ENCODE measurements at places on chromosomes 7 and 10.

GRCh38 chr7:134910968-134911367, 75.3 kb upstream of the AGBL3 start:
- DNase-seq, result no peak

- DNase-seq, result no peak
These were observed 86.4 kb downstream of the WDR37 start for GRCh38 chr10:1142596-1142995.

- no peak for DNase-seq
These were observed 12.1 kb upstream of the ATAD1 start for GRCh38 chr10:87829986-87830729.

DNA sequence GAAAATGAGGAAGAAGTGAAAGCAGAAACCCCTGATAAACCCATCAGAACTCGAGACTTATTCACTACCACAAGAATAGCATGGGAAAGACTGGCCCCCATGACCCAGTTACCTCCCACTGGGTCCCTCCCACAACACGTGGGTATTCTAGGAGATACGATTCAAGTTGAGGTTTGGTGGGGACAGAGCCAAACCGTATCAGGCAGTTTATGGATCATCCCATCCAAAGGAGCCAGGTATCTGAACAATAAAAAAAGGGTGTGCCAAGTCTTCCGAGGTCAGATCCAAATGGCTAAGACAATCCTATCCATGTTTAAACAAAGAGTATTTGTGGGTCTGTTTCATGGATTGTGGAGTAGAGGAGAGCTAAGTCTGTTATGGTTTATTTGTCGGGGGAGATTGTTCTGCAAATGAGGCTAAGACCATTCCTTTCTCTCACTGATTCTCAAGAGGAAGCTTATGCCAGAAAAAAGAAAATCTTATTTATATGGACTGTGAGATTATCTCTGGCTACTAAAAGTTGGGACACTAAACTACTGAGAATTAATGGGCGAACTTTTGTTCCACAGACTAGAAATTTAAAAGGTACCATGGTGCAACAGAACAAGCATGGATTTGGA, 203.7 kb downstream of the IPMK start:
- DNase-seq, result no peak

GRCh38 chr7:1027242-1028043, 16.9 kb upstream of the GPR146 start:
- peak; percentile 43 for DNase-seq

DNA sequence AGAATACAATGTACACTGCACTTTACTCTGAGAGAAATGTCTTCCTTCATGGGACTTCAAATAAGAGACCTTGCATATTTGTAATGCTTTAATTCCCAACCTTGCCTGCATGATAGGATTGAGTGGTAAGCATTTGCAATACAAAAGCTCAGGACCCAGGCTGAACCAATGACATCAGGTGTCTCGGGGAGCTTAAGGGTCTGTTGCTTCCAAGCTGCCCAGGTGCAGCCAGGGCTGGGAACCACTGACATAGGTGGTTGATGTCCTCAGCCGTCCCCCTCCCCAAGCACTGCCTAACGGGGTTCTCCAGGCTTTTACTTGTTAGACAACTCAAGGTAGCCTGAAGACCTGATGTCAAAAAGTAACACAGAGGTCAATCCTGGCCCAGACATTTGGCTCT, 29.1 kb downstream of the FIGNL1 start:
- DNase-seq, result no peak

- DNase-seq, result no peak
These were observed 458.8 kb upstream of the ZMIZ1 start for GRCh38 chr10:78609976-78610375.

GRCh38 chr10:11177926-11178471, 160.3 kb downstream of the CELF2 start:
- DNase-seq, result no peak

GRCh38 chr7:16695621-16696237, 49.7 kb downstream of the BZW2 start:
- DNase-seq, result peak; percentile 37

- DNase-seq, result no peak
These were observed 31.5 kb downstream of the FGFR2 start for GRCh38 chr10:121566755-121567154.

GRCh38 chr10:14236341-14236740, 94.4 kb downstream of the FRMD4A start:
- no peak for DNase-seq

DNA sequence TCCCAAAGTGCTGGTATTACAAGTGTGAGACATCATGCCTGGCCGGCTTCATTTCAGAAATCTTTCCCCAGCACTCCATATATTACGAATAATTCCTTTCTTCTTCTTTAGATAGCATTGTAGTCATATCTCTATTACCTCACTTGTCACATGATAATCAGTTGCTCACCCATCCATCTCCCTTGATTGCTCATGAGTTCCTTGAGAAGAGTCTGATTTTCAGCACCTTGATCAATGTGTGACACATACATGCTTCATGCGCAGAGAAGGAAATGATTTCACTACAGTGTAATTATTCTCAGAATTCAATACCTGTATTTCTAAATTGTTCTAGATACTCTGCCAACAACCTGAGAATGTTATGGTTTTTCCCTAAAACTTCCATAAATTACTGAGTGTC, 26.7 kb upstream of the GGCT start:
- no peak for DNase-seq

- peak; percentile 43 for DNase-seq
These were observed 25.4 kb downstream of the RBM33 start for GRCh38 chr7:155669717-155670505.

GRCh38 chr7:94883616-94884015, 23.8 kb upstream of the PPP1R9A start:
- no peak for DNase-seq

DNA sequence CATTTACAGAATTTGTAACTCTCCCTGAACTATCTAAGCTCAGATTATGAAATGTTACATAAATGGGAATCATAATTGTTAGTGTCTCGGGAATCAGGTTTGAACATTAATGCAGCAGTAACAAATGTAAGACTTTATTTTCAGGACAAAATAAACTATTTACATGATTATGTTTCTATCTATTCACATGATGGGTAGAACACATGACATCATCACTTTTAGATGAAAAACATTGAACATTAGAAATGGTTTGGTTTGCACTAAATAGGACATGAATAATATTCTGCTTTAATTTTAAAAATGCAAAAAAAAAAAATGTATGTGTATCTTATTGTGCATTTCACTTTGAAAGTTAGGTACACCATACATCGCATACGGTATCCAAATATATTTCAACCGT, 745.5 kb upstream of the POT1 start:
- no peak for DNase-seq

GRCh38 chr10:77236700-77237099, 400.9 kb downstream of the KCNMA1 start:
- DNase-seq, result no peak

DNA sequence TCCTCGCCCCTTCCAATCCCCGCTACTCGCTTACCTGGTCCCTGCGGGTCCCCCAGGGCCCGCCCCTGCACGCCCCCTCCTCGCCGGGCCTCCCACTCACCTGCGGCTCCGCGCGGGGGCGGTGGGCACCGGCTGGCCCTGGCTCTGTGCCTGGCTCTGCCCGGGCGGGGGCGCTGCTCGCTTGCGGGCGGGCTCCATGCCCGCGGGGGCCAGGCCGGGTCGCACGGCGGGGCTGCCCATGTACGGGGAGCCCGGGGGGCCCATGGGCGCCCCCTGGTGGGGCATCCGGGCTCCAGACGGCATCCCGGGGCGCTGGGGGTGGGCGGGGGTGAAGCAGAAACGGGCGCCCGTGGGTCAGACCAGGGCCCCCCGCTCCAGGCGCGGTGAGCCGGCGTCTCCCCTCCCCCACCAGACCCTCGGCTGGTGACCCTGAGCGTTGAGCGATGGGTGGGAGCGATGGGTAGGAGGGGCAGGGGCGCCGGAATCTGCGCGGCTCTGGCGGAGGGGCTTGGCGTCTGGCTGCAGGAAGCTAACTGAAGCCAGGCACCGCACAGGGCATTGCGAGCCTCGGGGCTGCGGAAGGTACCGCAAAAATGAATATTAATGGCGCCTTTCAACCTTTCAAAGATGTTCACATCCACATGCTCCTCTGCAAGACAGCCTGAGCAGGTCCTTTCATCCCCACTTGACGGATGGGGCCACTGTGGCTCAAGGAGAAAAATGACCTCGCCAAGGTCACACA, 3.0 kb downstream of the SMARCD3 start:
- DNase-seq, result no peak

DNA sequence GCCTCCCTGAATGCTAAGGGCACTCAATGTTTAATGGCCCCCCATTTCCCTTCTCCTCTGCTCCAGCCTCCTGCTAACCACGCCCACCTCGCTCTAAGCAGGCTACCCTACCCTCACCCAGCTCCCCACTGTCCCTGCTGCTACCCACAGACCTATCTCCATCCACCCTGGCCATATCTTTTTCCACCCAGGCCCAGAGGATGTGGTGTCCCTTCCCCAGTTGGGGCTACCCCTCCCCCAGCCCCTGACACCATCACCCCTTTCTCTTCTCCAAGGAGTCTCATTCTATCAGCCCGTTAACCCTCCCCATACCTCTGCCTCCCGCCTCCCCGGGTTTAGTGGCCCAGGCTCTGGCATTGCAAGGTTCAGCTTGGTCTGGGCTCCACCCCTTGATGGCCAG, 28.9 kb upstream of the PPIF start:
- no peak for DNase-seq

- DNase-seq, result no peak
These were observed 57.7 kb upstream of the DNAJB6 start for GRCh38 chr7:157278791-157279724.

DNA sequence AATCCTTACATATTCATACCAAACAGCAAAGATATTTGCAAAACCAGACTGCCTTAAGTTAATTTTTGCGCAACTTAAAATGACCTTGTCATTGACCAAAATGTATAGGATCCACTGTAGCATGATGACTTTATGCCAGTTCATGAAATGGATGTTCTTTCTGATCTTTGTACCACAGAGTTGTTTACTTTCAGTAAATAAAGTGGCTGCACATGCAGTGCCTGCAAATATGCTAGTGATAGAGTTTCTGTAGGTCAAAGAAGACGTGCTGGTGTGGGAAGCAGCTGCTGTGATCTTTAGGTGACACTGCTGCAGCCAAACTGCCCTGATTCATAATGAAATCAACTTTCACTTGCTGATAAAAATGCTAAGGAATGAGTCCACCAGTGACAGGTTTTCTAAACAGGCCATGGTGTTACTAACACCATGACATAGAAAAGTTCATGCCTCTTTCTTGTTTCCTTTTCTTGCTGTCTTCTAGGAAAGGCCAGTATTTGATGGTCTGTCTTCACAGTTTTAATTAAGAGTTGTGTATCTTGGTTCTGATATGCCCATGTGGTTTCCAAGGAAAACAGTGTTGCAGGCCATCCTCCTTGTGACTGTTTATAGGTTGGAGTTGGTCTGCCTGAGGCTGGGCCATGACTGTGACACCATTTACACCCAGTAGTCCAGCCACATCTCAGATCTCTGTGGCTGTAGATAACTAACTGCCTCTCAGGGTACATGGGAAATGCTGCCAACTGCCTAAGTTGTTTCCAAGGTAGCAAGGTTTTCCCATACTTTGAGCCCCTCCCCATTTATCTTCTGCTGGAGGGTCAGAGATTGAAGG, 62.5 kb downstream of the INSYN2A start:
- no peak for DNase-seq

GRCh38 chr7:120725376-120726039, 132.4 kb downstream of the TSPAN12 start:
- peak; percentile 48 for DNase-seq

GRCh38 chr7:41706228-41706930, 3.5 kb upstream of the INHBA start:
- DNase-seq, result no peak

- DNase-seq, result no peak
These were observed 4.4 kb upstream of the ITGB8 start for GRCh38 chr7:20326342-20326741.

- no peak for DNase-seq
These were observed 127.7 kb downstream of the ADARB2 start for GRCh38 chr10:1609648-1609970.

GRCh38 chr10:130615457-130615856, 479.3 kb downstream of the GLRX3 start:
- DNase-seq, result no peak

DNA sequence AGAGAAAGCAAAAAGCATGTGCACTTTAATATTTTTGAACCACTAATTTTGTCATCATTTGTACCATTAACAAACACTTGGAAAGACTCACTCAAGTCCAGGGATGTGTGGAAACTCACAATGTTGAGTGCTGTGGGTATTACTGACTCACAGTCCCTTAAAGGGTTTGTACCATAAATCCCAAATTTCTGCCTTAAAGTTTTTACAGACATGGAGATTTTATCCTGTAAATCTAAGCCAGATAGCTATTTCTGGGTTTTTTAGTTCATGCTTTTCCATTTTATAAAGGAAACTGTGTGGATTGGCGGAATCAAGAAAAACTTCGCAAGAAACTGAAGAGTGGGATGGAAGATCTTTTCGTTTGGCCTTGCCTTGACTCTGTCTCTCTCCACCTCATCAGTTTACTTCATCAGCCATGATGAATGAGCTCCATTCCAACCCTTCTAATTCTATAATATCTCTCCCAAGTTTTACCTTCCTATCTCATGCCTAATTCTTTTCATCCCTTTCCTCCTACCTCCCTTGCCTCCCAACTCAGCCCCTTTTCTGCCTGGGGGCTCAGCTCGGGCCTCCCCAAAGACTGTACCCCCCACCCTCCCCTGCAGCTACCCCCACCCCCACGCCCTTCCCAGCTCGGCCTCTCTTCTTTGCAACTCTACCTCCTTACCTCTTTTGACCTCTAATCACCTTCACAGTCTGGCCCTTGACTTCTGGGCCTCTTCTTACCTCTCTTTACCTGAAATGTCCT, 218.5 kb upstream of the MKLN1 start:
- no peak for DNase-seq

DNA sequence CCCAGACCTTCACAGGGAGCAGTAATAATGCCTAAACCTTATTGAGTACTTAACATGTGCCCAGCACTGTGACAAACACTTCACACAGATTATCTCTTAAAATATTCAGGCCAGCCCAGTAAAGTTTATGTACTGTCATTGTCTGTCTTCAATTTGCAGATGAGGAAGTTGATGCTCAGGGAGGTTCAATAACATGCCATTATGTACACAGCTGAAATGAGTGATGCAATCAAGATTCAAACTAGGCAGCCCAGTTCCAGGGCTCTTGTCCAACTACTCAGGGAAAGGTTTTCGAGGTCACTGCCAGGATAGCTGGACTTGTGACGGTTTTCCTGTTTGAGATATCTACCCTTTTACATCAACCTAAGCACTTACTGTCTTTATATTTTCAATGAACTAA, 56.1 kb downstream of the AUTS2 start:
- DNase-seq, result no peak

DNA sequence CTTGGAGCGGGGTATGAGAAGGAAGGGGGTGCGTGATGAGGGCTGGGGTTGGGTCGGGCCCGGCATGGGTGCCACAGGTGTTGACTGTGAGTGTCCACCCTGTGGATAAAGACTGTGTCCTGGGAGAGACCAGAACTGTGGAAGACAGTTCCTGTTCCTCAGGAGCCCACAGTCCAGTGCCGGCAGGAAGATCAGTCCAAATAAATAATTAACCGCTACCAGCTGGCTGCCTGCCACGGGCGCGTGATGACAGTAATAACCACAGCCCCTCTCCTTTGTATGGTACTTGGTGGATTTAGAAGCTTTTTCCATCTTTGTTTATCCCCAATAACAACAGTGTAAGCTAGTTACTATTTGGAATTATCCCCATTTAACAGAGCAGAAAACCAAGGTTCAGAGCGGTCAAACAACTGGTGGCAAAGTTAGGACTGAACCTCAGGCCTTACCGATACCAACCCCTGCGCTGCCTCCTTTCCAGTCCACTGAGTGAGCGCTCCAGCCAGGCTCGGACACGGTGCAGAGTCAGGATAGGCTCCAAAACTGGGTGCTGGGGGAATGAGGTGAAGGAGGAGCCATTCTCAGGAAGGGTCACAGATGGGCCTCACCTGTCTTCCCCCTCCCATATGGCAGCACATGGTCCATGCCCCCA, 5.1 kb downstream of the ZMIZ1 start:
- no peak for DNase-seq

Data from muscle of arm (tissue), 14 donors.